ENCODE measurements at places on chromosomes 5 and 9. TPM values are rescaled to one million over a fixed set of nuclear protein-coding genes. Genes with fewer than 3 reads are reported as not detected.

The GMCL2 gene
- polyA plus RNA-seq, result not detected

The ARL10 gene
- 0.45 TPM for polyA plus RNA-seq

The NCS1 gene
- not detected for polyA plus RNA-seq

The POLR3G gene
- 1.6 TPM for polyA plus RNA-seq

The COMMD10 gene
- polyA plus RNA-seq, result 69.1 TPM

The ADAMTSL1 gene
- polyA plus RNA-seq, result not detected

The PHYHD1 gene
- polyA plus RNA-seq, result 2.7 TPM

The SAPCD2 gene
- 0.39 TPM for polyA plus RNA-seq

The SLC4A9 gene
- not detected for polyA plus RNA-seq

The ITGA1 gene
- polyA plus RNA-seq, result not detected

The NEURL1B gene
- polyA plus RNA-seq, result not detected

- peak overlapping the region; percentile 45 for H3K4me3 ChIP-seq
- H3K4me1 ChIP-seq, result peaks cover 37% of the 10 kb centered on the region
- H3K36me3 ChIP-seq, result peaks cover 7% of the 10 kb centered on the region
- H3K27me3 ChIP-seq, result no peaks in the 10 kb centered on the region
Observed at GRCh38 chr5:100852988-100853449, 50.1 kb downstream of the ST8SIA4 start.

DNA sequence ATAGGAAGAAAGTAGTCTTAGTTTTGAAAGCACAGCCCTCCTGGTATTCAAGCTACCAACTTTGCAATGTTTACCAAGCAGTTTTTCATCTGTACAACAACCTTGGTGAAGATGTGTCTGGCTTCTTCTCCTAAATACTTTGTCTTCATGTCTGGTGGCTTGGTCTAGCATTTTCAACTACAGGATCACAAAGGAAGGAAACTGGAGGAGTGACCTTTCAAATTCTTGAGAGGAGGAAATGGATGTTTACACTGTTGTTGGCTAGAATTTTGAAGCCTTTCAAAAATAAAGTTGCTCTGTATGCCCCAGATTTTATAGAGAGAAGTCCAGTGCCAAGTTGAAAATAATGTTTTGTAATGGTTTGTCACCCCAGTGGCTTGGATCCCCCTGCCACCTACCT lies 16.3 kb downstream of the PAM start:
- no peaks in the 10 kb centered on the region for H3K27me3 ChIP-seq
- H3K4me1 ChIP-seq, result peaks cover 41% of the 10 kb centered on the region
- DNase-seq, result no peak
- peak overlapping the region; percentile 49 for H3K4me3 ChIP-seq

GRCh38 chr9:91185193-91185886 lies 176.4 kb downstream of the AUH start:
- H3K27ac ChIP-seq, result no peak overlapping the region
- peaks cover 15% of the 10 kb centered on the region for H3K4me1 ChIP-seq
- no peak for DNase-seq
- H3K4me3 ChIP-seq, result no peak overlapping the region
- no peaks in the 10 kb centered on the region for H3K27me3 ChIP-seq

- peak overlapping the region; percentile 21 for H3K4me3 ChIP-seq
- no peaks in the 10 kb centered on the region for H3K27me3 ChIP-seq
- no peak overlapping the region for H3K27ac ChIP-seq
- DNase-seq, result peak; percentile 3
- H3K4me1 ChIP-seq, result no peaks in the 10 kb centered on the region
- H3K36me3 ChIP-seq, result no peaks in the 10 kb centered on the region
Observed at GRCh38 chr5:157689942-157690689, 18.8 kb downstream of the C5orf52 start.

GRCh38 chr5:9373571-9373970 lies 172.3 kb downstream of the SEMA5A start:
- H3K27me3 ChIP-seq, result no peaks in the 10 kb centered on the region
- no peak overlapping the region for H3K4me3 ChIP-seq
- no peak for DNase-seq
- no peaks in the 10 kb centered on the region for H3K36me3 ChIP-seq
- H3K4me1 ChIP-seq, result no peaks in the 10 kb centered on the region

GRCh38 chr9:110571801-110572483 lies 7.6 kb downstream of the SVEP1 start:
- H3K4me1 ChIP-seq, result no peaks in the 10 kb centered on the region
- H3K27ac ChIP-seq, result no peak overlapping the region
- no peaks in the 10 kb centered on the region for H3K27me3 ChIP-seq

- H3K4me3 ChIP-seq, result no peak overlapping the region
- no peaks in the 10 kb centered on the region for H3K36me3 ChIP-seq
- no peak for DNase-seq
- peaks cover 3% of the 10 kb centered on the region for H3K27me3 ChIP-seq
- H3K4me1 ChIP-seq, result no peaks in the 10 kb centered on the region
Observed at GRCh38 chr5:31963358-31964006, 210.6 kb downstream of the GOLPH3 start.

DNA sequence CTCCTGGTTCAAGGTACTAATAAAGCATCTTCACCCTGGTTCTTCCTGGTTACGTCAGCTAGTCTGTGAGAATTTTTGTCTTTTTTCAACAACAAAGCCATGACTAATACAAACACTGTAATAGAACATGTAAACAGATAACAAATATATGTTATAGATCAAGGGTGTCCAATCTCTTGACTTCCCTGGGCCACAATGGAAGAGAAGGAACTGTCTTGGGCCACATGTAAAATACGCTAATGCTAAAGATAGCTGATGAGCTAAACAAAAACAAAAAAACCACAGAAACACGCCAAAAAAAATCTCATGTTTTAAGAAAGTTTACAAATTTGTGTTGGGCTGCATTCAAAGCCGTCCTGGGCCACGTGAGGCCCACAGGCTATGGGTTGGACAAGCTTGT lies 124.5 kb upstream of the GNA14 start:
- no peaks in the 10 kb centered on the region for H3K27me3 ChIP-seq
- no peak overlapping the region for H3K27ac ChIP-seq
- DNase-seq, result no peak
- no peak overlapping the region for H3K4me3 ChIP-seq
- H3K4me1 ChIP-seq, result no peaks in the 10 kb centered on the region

GRCh38 chr5:101838435-101838834 lies 457.6 kb downstream of the SLCO4C1 start:
- H3K4me1 ChIP-seq, result no peaks in the 10 kb centered on the region
- no peak for DNase-seq
- no peaks in the 10 kb centered on the region for H3K36me3 ChIP-seq
- no peaks in the 10 kb centered on the region for H3K27me3 ChIP-seq
- no peak overlapping the region for H3K4me3 ChIP-seq
- no peak overlapping the region for H3K27ac ChIP-seq

GRCh38 chr5:138661291-138661960 lies 86.2 kb upstream of the HSPA9 start:
- H3K27ac ChIP-seq, result no peak overlapping the region
- H3K4me3 ChIP-seq, result no peak overlapping the region
- peaks cover 33% of the 10 kb centered on the region for H3K27me3 ChIP-seq
- no peaks in the 10 kb centered on the region for H3K36me3 ChIP-seq
- DNase-seq, result no peak
- peaks cover 23% of the 10 kb centered on the region for H3K4me1 ChIP-seq

DNA sequence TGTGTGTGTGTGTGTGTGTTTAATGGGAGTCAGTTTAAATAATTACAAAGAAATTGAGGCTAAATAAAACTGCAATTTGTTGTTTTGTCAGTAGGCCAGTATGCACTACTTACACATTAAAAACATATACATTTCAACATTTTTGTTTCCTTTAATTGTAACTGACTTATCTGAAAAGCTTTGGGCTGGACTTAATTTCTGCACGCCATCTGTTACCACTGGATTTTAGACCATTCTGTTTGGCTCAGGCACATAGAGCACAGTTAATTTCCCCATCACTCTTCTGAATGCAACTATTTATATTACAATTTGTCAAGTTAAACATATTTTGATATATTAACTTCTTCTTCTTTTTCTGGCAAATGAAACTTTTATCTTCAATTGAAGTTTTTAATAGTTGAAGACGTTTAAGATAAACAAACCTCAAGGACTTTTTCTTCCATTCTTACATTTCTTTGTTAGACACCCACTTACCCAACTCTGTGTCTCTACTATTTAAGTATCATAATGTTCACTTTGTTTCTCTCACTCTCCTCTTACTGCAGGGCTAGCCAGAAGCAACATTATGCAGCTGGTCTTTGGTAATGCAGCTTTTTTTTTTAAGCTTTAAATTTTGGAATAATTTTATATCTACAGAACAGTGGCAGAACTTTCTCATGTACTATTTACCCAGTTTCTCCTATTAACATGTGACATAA lies 253.4 kb upstream of the ANKH start:
- DNase-seq, result no peak
- no peak overlapping the region for H3K4me3 ChIP-seq
- H3K4me1 ChIP-seq, result no peaks in the 10 kb centered on the region
- H3K36me3 ChIP-seq, result no peaks in the 10 kb centered on the region
- H3K27me3 ChIP-seq, result peaks cover 8% of the 10 kb centered on the region
- H3K27ac ChIP-seq, result no peak overlapping the region

GRCh38 chr5:111865356-111865755 lies 108.4 kb upstream of the NREP start:
- no peak overlapping the region for H3K27ac ChIP-seq
- H3K27me3 ChIP-seq, result peaks cover 6% of the 10 kb centered on the region
- peaks cover 3% of the 10 kb centered on the region for H3K36me3 ChIP-seq
- DNase-seq, result no peak

DNA sequence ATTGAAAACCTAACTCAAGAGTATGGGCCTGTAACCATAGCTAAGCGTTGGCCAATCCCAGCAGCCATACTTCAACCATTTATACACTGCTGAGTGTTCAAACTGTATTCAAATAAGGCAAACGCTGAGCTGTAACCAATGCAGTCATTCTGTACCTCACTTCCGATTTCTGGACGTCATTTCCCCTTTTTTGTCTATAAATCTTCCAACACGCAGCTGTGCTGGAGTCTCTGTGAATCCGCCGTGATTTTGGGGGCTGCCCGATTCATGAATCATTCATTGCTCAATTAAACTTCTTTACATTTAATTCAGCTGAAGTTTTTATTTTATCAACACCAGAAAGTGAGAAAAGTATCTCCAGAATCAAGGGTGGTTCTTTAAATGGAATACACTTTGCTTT lies 31.7 kb downstream of the MTX3 start:
- no peak overlapping the region for H3K27ac ChIP-seq
- H3K4me3 ChIP-seq, result no peak overlapping the region
- no peak for DNase-seq
- no peaks in the 10 kb centered on the region for H3K4me1 ChIP-seq

DNA sequence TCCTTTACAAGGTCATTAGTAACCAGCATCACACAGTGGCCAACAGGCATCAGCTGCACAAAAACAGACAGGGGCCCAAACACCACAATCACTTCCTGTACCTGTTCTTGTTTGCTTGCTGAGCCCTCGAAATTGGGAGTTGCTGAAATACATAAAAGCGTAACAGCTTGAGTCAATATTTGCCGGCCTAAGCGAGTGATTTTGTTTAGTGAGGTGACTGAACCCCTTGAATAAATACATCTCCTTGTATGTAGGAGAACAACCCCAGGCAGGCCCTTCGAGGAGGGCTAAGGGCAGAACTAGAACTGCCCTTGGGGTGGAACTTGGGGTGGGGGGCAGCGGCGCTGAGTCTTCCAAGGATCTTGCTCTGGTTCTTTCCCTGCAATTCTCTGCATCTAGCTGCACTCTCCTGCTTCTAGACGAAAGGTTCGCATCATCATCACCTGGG lies 502.5 kb downstream of the RASEF start:
- H3K4me1 ChIP-seq, result peaks cover 10% of the 10 kb centered on the region
- peaks cover 6% of the 10 kb centered on the region for H3K27me3 ChIP-seq
- H3K4me3 ChIP-seq, result no peak overlapping the region
- H3K27ac ChIP-seq, result no peak overlapping the region
- H3K36me3 ChIP-seq, result no peaks in the 10 kb centered on the region

DNA sequence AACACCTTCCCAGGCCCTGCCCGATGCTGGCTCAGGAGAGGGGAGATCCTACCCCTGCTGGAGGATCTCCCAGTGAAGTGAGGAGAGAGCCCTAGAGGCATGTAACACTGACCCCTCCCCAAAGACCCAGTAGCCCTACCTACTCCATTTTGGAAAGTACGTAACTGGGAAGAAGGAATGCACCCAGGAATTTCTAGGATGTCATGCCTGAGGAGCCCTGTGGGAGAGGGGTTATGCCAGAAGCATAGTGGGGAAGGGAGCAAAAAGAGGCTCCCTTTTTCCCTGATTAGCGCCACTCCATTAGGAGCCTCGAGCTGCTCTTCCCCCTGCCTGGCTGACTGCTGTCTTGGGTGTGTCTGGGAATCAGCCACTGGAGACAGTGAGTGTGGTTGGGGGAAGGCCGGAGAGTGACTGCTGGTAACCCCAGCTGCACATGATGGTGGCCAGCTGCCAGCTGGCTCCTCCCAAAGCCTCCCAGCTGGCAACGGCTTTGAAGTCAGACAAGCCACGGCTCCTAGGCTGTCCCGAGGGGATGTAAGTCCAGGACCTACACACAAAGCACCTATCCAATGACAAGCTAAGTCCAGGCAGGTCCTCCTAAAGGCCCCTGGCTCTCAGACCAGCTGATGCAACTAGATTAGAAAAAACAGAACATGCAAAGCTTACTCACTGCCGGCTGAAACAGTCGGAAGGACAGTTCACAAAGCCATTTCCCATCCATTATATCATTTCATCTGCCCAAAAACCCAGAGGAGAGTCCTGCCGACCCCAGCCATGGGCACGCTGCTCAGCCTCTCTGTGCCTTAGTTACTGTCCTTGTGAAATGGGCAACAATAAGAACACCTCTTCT lies 136.5 kb upstream of the ABCA1 start:
- no peaks in the 10 kb centered on the region for H3K36me3 ChIP-seq
- peaks cover 6% of the 10 kb centered on the region for H3K4me1 ChIP-seq
- H3K27ac ChIP-seq, result no peak overlapping the region

DNA sequence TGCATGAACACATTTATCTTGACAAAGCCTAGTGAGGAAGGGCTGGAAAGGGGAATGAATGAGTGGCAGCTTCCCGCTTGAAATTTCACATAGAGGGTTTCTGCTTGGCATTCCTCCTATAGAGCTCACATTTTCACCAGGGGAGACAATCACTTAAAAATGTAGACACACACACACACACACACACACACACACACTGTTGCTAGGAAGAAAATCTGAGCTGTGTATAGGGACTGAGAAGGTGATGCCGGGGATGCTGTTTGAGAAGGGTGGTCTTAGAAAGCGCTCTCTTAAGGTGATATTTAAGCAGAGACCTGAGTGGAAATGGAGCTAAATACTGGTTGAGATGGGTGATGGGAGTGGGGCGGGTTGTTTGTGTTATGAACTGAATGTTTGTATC lies 70.4 kb downstream of the LRRC70 start:
- H3K27me3 ChIP-seq, result no peaks in the 10 kb centered on the region
- H3K4me1 ChIP-seq, result peaks cover 16% of the 10 kb centered on the region
- peaks cover 9% of the 10 kb centered on the region for H3K36me3 ChIP-seq
- DNase-seq, result no peak
- no peak overlapping the region for H3K4me3 ChIP-seq
- H3K27ac ChIP-seq, result no peak overlapping the region
